ENCODE measurements at places on chromosomes 2 and 18. TPM values are rescaled to one million over a fixed set of nuclear protein-coding genes. Genes with fewer than 3 reads are reported as not detected.

Gene SLC39A6
- total RNA-seq: 19.4 TPM

Gene LDLRAD4
- total RNA-seq: 34.3 TPM

Gene DNAH7
- total RNA-seq: not detected

Gene GPR45
- not detected for total RNA-seq

GRCh38 chr18:77457681-77458080 lies 208.0 kb downstream of the GALR1 start:
- no peak for DNase-seq
- no peaks in the 10 kb centered on the region for H3K36me3 ChIP-seq
- H3K27ac ChIP-seq: no peak overlapping the region
- H3K4me1 ChIP-seq: no peaks in the 10 kb centered on the region

GRCh38 chr2:64852771-64853241 lies 136.4 kb upstream of the SLC1A4 start:
- no peak for DNase-seq
- no peaks in the 10 kb centered on the region for H3K36me3 ChIP-seq
- no peaks in the 10 kb centered on the region for H3K27me3 ChIP-seq
- H3K4me3 ChIP-seq: no peak overlapping the region
- peaks cover 20% of the 10 kb centered on the region for H3K4me1 ChIP-seq
- H3K27ac ChIP-seq: peak overlapping the region; percentile 4

DNA sequence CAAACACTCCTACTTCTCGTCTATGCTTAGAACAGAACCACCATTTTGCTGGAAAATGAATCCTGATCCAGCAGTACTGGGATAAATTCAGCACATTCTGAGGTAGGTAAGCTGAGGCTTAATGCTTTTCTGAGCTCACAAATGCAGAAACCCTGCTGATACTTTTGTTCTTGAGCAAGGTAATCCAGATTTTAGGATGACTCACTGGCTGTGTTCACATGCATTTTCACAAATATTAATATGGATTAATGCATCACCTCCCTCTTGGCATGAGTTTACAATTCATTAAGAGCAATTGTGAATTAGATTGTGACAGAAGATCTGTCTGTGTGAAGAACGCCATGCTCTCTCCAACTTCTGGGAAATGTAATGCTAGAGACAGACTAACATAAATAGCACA lies 42.2 kb downstream of the RAD51AP2 start:
- no peak overlapping the region for H3K27ac ChIP-seq
- no peaks in the 10 kb centered on the region for H3K36me3 ChIP-seq
- no peaks in the 10 kb centered on the region for H3K27me3 ChIP-seq
- no peak overlapping the region for H3K4me3 ChIP-seq

DNA sequence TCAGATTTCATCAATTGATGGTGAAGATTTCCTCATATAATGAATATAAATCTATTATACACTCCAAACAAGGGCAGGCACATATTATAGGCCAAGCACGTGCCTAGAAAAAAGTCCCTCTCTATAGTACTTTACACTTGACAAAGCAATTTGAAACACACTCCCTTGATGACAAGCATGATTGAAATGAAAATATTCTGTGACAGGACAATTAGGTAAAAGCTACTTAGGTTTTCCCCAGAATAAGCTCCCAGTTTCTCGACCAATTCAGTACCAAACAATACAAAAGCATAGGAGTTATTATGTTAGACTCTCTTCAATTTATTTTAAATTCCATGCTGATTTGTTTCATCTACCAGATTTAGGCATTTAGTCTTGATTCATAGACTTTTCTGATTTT lies 47.7 kb downstream of the CCDC68 start:
- no peak overlapping the region for H3K4me3 ChIP-seq
- no peaks in the 10 kb centered on the region for H3K27me3 ChIP-seq
- DNase-seq: no peak
- H3K27ac ChIP-seq: no peak overlapping the region

Data from activated CD8-positive, alpha-beta T cell treated with anti-CD3 and anti-CD28 coated beads, Interleukin-2, amount 10 ng/mL, durations not matched to agents 7 days and 5 days (primary cell).